ENCODE measurements at places on chromosomes 1 and 21.
A peak's percentile ranks its signal among the peaks of the same experiment; 100 is the strongest.

DNA sequence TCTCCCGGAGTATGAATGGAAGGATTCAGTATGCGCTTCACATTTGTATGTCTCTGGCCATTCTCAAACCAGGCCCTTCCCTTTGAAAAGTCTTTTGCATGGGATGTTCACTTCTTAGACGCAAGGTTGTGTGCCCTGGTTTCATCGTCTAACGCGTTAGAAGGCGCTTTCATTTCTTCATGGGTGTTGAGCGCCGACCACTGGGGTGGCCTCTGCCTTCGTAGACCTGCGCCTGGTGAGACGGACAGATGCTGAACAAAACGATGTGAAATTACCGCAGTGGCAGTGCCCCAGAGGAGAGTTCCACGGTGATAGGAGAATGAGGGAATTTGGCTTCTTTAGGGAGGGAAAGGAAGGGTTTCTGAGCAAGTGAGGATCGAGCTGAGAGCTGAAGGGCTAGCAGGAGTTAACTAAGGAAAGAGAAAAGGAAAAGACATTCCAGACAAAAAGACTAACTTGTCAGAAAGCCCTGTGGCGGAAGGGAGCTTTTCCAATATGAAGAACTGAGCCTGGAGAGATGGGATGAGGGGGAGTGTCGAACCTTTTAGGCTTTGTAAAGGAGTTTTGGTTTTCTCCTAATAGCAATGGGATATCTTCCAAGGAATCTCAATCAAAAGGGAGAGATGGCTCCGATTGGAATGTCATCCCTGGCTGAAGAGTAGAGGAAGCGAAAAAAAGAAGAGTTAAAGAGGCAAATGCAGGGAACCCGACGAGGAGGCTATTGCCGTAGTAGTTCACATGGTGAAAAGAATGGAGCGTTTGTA lies 951 bp downstream of the GGPS1 start:
- peak; percentile 21 for ATAC-seq

DNA sequence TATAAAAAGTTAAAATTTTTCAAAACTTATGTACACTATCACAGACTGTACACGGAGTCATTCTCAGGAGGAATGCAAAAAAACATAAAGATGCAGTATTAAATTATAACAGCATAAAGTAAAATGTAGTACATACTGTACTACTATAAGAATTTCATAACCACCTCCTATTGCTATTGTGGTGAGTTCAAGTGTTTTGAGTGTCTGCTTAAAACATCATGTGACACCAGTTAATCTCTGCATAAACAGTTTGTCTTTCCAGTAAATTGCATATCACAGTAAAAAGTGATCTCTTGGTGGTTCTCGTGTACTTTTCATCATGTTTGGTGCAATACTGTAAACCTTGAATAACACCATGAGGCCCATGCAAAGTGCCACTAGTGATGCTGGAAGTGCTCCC lies 45.2 kb downstream of the SDCCAG8 start:
- ATAC-seq: no peak

GRCh38 chr1:156081917-156082308 lies 352 bp downstream of the MEX3A start:
- no peak for ATAC-seq

DNA sequence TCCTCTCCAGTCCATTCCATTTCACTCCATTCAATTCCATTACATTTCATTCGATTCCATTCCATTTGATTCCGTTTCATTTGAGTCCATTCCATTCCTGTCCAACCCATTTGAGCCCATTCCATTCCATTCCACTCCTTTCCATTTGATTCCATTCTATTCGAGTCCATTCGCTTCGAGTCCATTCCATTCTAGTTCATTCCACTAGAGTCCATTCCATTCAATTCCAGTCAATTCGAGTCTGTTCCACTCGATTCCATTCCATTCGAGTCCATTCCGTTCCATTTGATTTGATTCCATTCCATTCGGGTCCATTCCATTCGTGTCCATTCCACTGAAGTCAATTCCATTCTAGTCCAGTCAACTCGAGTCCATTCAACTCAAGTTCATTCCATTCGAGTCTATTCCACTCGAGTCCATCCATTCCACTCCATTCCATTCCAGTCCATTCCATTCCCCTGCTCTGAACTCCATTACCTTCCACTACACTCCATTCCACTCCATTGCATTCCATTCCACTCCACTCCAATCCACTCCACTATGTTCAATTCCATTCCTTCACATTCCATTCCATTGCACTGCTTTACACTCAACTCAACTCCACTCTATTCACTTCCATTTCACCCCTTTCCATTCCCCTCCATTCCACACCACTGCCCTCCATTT lies 2569.4 kb upstream of the TPTE start:
- ATAC-seq: no peak

GRCh38 chr1:240287722-240288121 lies 196.0 kb downstream of the FMN2 start:
- ATAC-seq: no peak

DNA sequence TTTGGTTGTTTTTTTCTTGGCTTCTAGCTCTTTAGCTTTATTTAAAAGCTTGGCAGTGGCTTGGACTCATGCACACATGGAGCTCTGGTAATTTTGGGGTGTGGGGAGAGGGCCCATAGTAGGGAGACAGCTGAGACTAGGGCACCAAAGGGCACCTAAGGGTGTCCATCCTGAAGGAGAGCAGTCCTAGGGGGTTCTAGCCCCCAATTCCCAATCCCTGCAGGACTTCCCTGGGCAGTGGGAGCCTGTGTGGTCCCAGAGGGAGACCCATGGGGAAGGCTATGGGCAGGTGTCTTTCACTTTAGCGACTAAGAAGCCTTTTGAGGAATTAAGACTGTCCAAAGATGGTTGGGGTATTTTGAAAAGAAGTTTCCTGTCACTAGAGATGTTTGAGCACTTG lies 6.9 kb downstream of the CYP4B1 start:
- ATAC-seq: no peak

DNA sequence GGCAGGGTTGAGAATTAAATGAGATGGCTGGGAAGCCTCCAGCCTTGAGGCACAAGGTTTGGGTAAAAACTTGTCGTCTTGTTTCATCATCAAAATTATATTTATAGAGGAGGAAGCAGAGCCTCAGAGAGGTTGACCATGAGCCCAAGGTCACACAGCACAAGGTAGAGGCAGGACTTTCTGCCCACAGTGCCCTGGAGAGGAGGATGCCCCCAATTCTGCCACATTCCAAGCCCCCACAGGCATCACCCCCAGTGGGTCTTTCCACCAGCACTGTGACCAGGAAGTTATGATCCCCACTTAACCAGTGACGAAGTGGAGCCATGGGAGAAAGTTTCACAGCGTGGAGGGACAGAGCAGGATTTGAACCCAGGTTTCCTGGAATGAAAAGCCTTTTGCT lies 400.0 kb downstream of the MATN1 start:
- ATAC-seq: no peak

GRCh38 chr1:54845772-54846171 lies 41.2 kb downstream of the DHCR24 start:
- ATAC-seq: no peak

DNA sequence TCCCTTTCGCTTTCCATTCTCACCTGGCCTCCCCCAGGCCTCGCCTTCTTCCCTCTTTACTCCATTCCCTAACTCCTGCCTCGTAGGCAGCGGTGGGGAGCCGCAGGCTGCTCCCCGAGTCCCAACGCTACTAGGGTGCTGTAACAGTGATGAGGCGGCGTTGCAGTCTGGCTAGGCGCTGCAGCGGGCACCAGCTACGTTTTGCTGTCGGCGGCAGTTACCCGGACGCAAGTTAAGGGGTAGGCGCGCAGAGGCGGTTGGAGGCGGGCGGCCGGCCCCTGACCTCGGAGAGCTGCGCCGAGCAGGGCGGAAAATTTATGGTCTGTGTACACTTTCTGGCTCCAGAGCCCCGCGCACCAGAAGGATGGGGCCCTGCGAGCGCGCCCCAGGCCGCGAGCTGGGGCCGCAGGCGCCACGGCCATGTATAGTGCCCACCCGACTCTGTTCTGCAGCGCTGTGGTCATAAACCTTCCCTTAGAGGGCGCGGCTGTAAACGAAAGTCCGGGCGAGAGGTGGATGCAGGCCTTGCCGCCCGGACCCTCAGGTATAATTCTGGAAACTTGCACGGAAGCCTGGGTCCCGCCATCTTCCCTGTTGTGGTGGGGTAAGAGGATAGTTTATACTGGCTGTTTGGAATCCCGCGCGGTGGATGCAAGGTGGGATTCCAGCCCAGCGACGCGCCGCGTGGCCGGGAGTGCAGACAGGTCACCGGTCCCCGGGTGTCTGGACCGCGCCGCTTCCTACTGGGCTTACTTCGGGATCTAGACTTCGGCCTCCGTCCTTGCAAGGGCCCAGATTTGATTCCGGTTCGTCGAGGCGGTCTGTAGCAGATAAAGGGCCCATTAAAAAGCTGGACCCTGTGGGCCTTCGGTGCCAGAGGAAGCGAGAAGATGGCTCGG lies 15.0 kb downstream of the HLX start:
- ATAC-seq: no peak

- ATAC-seq: no peak
Observed at GRCh38 chr1:230713547-230713914, 391 bp downstream of the AGT start.

GRCh38 chr1:201395936-201396335 lies 3.2 kb downstream of the LAD1 start:
- ATAC-seq: no peak

GRCh38 chr1:160779626-160780397 lies 16.2 kb upstream of the LY9 start:
- no peak for ATAC-seq

- no peak for ATAC-seq
Observed at GRCh38 chr1:59378621-59379370, 81.9 kb downstream of the FGGY start.

DNA sequence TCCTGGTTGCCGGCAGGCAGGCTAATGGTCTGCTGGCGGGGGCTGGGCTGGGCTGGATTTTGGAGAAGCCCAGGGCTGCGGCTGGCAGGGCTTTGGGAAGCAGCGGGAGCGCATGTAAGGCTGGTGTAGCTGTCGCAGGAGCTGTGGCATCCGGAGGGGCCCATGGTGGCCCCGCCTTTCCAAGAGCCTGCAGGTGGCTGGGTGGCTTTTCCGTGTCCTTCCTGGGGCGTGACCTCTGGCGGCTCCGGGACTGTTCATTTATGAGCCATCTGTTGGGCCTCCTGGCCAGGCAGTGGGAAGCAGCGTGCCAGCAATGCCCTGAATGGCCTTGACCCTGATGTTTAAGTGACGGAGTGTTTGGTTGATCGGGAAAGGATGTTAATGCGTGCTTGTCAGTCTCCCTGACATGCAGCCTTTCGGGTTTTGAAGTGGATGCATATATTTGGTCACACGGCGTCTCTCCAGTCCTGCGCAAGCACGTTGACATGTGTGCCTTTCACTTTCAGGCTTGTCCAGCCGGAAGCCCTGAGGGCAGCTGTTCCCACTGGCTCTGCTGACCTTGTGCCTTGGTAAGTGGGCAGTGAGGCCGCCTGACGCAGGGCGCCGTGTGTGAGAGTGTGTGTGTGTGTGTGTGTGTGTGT lies 38.5 kb downstream of the AGPAT3 start:
- no peak for ATAC-seq

- ATAC-seq: no peak
Observed at GRCh38 chr1:85413169-85413568, 51.8 kb downstream of the DDAH1 start.

- ATAC-seq: peak; percentile 41
Observed at GRCh38 chr1:156813750-156814570, 2.7 kb downstream of the SH2D2A start.

- no peak for ATAC-seq
Observed at GRCh38 chr1:177891809-177892208, 78.0 kb downstream of the SEC16B start.

- ATAC-seq: no peak
Observed at GRCh38 chr1:32303358-32303757, 11.5 kb downstream of the HDAC1 start.

DNA sequence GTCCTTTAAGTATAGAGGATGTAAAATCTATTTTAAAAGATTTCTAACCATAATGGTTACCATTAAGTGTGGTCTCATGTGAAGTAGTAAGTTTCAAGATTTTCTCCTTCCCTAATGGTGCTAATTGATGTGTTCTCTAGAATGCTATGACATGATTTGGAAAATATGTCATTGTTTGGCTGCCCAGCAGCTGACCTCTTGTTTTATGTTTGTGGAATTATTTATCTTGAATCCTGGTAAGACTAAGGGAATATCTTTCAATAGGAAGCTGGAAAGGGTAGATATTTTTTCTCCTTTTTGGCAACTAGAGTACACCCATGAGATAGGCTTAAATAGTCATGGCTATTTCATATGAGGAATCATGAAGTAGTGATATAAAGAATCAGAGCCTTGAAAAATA lies 139.8 kb upstream of the CHODL start:
- ATAC-seq: no peak

- ATAC-seq: no peak
Observed at GRCh38 chr1:36135330-36135667, 10.3 kb upstream of the COL8A2 start.

DNA sequence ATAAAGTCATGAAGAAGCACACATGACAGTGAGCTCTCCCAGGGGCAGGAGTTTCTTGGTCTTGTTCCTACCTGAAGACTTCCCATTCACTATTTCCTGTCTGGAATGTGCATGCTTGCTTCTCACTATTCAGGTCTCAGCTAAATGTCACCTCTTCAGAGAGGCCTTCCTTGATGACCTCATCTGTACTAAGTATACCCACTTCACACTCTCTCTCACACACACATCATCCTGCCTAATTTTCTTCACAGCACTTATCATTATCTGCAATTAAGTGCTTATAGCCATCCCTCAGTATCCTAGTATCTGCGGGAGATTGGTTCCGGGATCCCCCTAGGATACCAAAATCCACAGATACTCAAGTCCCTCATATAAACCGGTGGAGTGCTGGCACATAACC lies 146.4 kb upstream of the IVNS1ABP start:
- ATAC-seq: no peak
